Hindlimb muscle (tissue), 1 donor: ENCODE measurements at places on chromosomes 7 and 10.

DNA sequence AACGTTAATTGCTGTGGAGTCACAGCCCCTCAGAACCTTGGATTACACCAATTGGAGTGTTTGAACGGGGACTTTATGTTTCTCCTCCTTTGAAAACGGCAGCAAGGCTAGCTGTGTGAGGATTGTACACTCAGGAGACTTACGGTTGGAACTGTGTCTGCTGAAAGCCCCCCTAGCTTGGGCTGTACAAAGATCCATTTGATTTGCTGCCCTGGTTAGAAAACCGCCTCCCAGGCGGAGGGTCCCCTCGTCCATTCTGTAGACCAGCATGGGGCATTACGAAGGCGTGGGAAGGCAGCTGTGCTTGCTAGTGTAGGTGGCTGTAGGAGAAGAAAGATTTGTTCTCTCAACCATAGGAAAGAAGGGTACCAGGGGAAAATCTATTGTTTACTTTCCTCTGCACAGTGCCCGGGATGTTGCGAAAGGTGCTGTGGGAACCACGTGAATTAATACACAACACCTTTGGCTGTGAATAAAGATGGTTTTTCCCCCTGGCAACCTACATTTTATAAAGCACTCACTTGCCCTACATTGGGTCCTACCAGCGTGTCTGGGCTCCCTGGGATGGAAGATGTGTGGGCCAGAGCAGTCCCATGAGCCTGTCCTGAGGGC, 73.4 kb upstream of the BTBD16 start:
- DNase-seq, result no peak

GRCh38 chr10:117905404-117905803, 141.3 kb downstream of the RAB11FIP2 start:
- DNase-seq, result no peak

- DNase-seq, result no peak
Measured at GRCh38 chr7:22411977-22412693, 55.2 kb upstream of the RAPGEF5 start.

DNA sequence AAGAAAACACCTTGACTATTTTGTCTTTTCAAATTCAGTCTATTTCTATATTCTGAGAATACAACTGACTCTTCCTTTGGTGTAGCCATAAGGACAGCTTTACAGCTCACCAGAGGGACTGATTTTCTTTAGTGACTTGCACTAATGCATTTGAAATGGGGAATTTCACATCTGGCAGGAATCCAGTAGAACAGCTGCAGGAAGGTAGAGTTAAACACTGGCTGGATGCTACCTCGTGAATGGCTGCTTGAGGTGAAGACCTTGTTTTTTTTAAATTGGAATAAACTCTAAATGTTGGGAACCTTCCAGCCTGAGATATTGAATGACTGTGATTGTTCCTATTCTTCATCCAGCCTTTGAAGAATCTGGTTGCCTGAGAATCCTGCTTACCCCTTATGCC, 139.5 kb upstream of the STK17A start:
- DNase-seq, result peak; percentile 37

DNA sequence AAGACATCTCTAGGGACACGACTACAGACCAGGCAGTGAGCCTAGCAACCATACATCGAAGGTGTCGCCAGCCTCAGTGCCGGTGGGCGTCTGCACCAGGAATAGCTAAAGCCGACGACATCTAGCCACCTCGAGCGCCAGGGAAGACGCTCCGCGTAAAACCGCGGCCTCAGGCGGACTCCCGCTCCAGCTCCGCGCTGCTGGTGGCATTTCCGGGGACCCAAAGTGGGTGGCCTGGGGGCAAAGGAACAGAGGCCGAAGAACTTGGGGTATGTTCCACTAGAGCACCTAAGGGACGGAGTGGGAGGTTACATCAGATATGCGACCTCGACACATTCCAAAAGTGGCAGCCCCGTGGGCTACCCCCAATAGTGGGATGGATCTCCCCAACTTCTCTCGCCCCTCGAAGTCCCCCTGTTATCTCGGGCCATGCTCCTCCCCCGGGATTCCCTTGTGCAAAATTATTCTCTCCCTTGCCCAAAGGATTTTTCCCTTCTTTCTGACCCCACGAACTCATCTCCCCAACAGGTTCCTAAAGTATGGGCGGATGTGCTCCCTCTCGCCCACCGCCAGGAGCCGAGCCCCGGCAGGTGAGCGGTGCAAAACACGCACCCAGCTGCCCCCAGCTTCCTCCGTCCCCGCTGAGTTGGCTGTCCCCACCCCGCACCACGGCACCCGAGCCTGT, 1.2 kb downstream of the KCNMA1 start:
- DNase-seq, result no peak

DNA sequence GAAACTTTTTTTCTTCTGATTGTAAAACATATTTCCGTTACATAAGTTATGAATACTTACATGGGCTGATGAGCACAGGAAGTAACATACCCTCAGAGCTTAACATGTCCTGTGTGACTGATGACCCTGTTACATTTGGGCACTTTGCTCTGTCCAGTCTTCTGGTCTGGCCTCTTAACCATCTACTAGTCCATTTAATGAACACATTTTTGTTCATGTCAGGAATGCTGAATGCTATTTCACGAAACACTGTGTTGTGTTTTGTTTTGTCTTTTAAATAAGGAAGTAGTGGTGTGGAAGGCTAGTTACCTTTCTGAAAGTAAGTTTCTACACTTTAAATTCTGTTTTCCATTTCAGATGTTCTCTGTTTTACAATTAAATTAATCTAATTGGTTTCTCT, 77.7 kb downstream of the RBM33 start:
- no peak for DNase-seq

GRCh38 chr7:137689761-137690160, 157.0 kb downstream of the DGKI start:
- DNase-seq, result no peak

- no peak for DNase-seq
Measured at GRCh38 chr7:94561841-94562514, 52.4 kb downstream of the CASD1 start.

- no peak for DNase-seq
Measured at GRCh38 chr7:11130012-11130411, 156.3 kb downstream of the PHF14 start.
